ENCODE measurements at places on chromosomes 5 and 9.

GRCh38 chr5:145723516-145723915 lies 111.6 kb downstream of the PRELID2 start:
- DNase-seq, result no peak

DNA sequence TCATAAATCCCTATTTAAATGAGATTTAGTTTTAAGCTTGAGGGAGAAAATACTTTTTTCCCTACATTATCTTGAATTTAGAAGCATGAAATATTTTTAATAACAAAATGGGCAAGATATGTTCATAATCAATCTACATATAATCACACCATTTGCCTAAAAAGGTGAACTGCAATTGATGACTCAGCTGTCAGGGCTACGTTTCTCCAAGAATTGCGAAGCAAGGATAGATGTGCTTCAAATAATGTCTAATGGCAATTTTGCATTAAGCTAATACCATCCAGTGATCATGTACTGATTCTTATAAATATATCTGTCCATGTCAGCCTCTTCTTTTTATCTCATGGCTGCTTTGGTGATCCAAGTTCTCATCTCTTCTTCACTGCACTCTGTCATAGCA lies 404.4 kb downstream of the MAN2A1 start:
- no peak for DNase-seq

DNA sequence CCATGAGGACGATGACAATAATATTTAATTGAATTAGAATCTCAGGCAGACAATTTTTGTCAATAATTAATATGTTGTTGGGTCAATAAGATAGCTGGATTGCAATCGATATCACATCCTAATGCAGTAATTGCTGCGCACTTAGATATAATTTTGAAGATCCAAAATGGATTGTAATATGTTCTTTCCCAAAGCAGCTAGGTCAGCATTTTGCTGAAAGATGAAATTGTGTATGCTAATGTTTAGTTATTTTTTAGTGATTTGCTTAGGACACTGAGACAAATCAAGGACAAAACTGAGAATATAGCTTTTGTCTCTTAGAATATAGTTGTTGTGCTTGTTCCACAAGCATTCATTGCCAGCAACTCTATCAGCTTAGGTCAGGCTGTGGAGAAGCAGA lies 389.9 kb downstream of the MTRR start:
- no peak for DNase-seq

DNA sequence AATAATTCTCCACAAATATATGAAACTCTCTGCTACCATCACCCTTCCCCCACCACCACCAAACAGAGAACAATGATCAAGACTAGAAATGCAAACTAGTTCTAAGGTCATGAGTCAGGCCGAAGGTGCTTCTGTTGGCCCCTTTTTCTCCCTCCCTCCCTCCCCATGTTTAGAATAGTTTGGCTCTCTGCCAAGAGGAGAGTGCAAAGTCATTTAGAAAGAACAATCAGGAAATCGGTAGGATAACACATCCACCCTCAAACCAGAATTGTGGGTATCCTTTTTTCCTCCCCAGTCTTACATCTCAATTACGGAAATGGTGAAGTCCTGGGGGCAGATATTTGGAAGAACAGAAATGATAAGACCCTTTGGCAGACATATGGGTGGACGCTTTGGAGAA lies 170.1 kb downstream of the SLF1 start:
- DNase-seq, result no peak

GRCh38 chr5:113115061-113115460 lies 138.5 kb downstream of the DCP2 start:
- no peak for DNase-seq

DNA sequence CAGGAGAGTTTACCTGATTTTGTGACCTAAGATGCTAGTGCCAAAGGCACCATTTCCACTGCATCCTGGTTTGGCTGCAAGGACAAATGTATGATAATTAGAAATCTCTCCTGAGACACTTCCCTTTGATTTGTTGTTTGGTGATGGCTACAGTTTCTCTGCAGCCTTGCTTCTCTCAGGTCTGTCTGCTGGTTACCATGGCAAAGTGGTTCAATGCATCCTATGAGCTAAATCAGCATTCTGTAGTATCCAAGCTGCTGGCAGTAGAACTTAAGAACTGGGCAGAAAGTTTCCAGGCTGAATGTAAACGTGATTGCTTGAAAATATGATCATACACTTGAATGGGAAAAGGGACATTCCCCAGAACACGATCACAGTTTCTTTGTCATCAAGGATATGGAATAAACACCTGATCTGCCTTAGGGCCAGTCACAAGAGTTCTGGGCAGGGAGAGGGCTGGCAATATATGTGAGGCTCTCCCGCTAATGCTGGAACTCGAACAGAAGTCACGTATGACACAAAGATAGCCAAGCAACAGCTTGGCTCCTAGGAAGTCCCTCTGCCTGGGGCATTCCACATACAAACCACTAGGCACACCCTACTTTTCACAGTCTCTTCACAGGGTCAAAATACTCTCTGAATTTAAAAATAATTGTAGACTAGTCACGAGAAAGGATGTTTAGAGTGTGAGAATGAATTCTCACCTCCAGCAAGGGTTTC lies 138.1 kb upstream of the GRAMD2B start:
- no peak for DNase-seq

DNA sequence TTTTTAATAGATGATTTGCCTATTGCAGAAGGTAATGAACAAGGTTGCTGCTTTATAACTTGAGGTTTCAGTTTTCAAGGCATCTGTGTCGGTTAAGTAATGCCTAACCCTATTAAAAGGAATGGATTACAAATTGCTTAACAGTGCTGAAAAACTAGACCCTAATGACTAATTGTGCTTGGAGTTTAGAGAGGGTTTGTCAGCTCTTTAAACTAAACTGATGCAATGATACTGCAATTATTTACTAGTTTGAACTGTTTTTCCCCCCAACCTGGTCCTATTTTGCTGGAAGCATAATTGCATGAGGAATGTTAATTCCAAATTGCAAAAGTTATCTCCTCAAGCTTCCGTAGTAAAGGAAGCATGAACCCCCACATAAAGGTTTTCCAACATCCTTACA lies 39.3 kb upstream of the TLX3 start:
- no peak for DNase-seq

GRCh38 chr5:149898811-149899210 lies 45.8 kb downstream of the PDE6A start:
- DNase-seq, result no peak

DNA sequence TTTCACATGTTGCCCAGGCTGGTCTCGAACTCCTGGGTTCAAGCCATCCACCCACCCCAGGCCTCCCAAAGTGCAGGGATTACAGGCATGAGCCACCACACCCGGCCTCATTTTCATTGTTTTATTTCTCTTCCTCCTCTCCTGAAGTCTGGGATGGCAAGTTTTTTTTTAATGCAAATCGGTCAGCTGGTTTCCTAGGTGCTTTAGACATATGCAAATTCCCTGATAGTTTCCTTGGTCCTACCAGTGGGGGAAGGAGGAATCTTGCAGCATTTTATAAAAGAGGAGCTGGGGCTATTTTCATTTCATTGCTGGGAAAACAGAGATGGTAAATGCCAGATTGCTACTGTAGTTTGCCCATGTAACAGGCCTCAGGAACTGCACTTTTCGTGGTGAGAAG lies 179.4 kb downstream of the ACTL7B start:
- no peak for DNase-seq

GRCh38 chr5:9947225-9947714 lies 302.4 kb downstream of the ATPSCKMT start:
- DNase-seq, result no peak

DNA sequence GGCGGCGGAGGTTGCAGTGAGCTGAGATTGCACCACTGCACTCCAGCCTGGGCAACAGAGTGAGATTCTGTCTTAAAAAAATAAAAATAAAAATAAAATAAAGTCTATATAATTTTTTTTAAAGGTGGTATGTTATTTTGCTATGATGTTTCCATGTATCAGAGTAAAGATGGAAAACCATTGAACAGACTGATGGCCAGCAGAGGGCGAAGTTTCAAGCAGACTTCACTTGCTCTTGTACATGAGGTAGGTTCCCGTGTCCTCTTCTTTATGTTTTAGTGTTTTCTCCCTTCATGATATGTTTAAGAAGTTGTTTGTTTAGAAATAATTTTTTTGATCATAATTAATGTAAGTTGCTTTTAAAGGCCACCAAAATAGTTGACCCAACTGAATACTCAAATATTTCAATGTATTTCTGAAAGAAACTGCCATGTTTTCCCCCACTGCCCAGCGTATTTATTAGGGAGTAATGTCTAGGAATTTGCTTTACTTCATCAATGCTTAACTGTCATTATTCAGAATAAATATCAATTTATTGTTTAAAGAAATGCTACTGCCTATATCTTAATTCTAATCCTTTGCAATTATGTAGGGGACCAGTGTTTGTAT lies 146.4 kb downstream of the HACD4 start:
- DNase-seq, result no peak

- DNase-seq, result no peak
These were observed 95.9 kb upstream of the COL5A1 start for GRCh38 chr9:134545543-134546245.

GRCh38 chr5:76690037-76690679 lies 25.8 kb upstream of the F2R start:
- no peak for DNase-seq

DNA sequence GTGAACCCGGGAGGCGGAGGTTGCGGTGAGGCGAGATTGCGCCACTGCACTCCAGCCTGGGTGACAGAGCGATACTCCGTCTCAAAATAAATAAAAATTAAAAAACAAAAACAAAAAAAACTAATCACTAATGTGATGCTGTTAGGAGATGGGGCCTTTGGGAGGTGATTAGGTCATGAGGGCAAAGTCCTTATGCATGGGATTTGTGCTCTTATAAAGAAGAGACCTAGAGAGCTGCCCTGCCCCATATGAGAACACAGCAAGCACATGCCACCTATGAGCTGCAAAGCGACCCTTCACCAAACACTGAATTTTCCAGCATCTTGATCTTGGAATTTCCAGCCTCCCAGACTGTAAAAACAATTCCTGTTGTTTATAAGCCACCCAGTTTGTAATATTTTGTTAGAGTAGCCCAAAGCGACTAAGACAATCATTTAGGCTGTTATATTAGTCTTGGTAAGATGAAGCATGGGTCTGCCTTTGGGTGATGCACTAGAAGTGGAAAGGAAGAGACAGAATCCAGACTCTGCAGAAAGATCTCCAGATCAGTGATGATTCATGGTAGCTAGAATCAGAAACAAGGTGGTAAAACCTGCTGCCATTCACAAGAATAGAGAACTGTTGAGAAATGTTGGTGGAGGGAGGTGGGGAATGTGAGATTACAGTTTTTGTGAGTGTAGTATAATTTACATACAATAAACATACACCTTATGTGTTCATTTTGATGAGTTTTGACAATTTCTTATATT lies 26.2 kb downstream of the GPR21 start:
- DNase-seq, result no peak

DNA sequence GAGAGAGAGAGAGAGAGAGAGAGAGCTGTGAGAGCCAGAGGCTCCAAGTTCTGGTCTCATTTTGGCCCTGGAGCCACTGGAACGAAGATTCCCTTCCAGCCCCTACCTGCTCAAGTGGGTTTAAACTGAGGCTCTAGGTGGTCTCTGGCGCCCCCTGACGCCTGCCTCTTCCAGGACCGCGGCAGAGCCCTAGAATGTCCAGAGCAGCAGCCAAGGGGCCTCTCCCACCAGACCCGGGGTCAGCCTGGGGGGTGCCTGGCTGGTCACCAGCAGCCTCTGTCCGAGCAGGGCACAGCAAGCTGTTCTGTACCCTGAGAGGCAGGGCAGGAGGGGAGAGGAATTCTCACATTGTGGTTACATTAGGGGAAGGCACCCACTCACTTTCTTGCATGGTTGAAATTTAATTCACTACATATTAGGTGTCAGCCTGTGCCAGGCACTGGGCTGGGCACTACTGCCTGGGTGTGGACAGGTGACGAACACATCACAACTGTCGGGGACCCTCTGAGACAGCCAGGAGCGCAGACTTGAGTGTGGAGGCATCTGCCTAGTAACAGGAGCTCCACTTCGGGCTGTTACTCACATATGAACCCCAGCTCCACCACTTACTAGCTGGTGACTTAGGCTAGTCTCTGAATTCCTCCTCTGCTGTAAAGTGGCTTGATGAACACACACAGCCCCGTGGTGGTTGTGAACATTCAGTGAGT lies 44.5 kb downstream of the AMBP start:
- peak; percentile 42 for DNase-seq

DNA sequence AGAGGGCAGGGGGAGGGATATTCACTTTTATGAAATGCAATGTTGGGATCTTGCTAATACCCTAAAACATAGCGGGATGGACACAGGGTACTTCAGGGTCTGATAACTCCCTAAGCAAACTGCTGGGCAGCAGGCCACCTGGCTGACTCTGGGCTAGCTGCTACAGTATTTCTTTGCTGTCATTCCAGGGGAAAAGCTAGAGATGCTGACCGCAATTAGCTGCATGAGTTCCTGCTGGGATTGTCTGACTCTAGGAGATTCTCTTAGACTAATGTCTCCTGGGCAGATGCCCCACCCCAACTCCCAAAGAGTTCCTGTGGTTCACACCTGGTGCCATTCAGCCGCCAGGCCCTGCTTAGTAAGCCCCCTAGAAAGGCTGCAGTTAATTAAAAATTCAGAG lies 69.9 kb downstream of the PSAT1 start:
- DNase-seq, result no peak

DNA sequence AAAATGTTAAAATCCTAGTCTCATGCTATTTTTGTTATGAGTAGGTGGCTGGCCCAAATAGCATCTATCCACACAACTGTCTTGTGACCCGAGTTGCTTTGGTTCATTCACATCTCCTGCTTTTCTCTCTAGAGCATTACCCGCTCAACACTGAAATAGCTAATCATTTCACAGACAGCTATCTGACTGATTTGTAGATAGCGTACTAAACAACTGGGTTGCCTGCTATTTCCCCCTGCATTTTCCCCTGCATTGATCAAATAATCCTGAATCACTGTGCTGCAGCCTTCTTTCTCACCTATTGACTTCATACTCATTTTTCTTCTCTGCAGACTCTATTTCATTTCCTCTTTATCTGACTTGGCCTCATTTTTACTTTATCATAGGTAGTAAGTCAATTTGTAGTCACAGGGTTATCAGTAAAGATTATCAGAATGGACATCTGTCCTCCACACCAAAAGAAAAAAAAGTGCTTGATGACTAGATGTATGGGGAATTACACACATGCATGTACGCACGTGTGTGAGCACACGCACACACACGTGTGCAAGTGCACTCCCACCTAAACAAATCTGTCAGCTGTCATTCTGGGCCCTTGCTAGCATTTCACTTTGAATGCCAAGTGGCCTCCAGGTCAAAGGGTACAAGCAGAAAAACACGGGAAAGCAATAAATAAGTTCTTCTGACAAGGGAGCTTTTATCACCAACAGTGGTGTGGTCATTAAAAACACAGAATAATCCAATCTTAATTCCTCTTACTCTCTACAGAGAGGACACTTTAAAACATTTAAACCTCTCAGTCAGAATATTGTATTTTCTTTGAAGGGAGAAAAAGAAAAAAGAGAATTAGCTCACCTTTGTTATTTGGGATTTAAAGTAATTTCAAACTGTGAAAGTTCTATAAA lies 501.6 kb downstream of the EFNA5 start:
- no peak for DNase-seq

GRCh38 chr5:10009802-10010201 lies 239.9 kb downstream of the ATPSCKMT start:
- no peak for DNase-seq
